ENCODE measurements at places on chromosomes 6 and 20. TPM values are rescaled to one million over a fixed set of nuclear protein-coding genes. Genes with fewer than 3 reads are reported as not detected.

BLCAP gene
- polyA plus RNA-seq, result 202 TPM

RIMS1 gene
- not detected for polyA plus RNA-seq

GSTA2 gene
- polyA plus RNA-seq, result not detected

GRCh38 chr6:13523826-13524622, 36.6 kb upstream of the GFOD1 start:
- no peak for DNase-seq

- no peak for DNase-seq
Measured at GRCh38 chr6:152575621-152576150, 61.5 kb downstream of the SYNE1 start.

GRCh38 chr6:136737871-136738691, 54.2 kb downstream of the MAP3K5 start:
- no peak for DNase-seq

DNA sequence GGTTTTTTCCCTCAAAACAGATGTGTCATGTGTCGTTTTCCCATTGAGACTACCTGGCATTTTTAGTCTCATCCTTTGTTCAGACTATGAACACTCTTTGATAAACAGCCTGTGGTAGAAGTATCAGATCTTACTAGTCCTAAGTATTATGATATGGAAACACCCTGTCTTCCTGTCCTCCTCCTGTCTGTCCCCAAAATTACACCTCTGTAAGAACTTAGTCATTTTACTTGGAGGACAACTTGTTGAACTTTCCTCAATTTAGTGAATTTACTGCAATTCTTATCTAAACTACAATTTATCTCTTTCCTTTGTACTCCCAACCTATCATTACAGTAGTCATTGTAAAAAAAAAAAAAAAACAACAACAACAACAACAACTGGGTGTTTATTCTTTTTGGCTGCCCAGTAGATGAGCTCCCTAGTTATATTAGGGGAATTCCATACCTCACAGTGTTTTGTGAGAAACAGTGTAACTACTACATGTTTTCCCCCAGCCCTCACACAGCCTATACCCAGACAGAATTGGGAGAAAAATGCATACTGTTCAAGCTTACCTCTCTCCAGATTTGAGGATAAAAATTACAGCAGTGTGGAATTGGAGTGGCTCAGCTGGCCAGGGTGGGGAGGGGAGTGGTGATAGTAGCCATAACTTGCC, 18.5 kb upstream of the ERVFRD-1 start:
- DNase-seq, result no peak

GRCh38 chr6:36730424-36731380, 33.1 kb downstream of the RAB44 start:
- no peak for DNase-seq

DNA sequence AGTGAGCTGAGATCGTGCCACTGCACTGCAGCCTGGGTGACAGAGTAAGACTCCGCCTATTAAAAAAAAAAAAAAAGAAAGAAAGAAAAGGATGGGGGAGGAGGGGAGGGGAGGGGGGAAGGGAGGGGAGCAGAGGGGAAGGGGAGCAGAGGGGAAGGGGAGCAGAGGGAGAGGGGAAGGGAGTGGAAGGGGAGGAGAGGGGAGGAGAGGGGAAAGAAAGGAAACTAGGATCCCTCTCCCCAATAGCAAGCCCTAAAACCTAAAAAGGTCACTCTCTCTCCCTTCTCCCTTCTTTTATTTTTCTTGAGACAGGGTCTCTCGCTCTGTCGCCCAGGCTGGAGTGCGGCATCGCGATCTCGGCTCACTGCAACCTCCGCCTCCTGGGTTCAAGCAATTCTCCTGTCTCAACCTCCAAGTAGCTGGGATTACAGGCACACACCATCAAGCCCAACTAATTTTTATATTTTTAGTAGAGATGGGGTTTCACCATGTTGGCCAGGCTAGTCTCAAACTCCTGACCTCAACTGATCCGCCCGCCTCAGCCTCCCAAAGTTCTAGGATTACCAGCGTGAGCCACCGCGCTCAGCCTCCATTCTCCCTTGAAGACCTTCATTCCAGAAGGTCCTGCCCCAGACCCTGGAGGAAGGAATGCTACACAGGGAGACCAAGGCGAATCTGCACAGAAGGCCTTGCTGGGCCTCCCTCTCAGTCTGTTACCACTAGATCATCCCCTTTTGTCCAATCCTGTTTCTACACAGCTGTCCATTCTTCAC, 45.8 kb upstream of the PIM1 start:
- DNase-seq, result no peak
